ENCODE measurements at places on chromosomes 3 and 15.

- DNase-seq, result no peak
Observed at GRCh38 chr3:26029321-26029720, 239.4 kb downstream of the OXSM start.

DNA sequence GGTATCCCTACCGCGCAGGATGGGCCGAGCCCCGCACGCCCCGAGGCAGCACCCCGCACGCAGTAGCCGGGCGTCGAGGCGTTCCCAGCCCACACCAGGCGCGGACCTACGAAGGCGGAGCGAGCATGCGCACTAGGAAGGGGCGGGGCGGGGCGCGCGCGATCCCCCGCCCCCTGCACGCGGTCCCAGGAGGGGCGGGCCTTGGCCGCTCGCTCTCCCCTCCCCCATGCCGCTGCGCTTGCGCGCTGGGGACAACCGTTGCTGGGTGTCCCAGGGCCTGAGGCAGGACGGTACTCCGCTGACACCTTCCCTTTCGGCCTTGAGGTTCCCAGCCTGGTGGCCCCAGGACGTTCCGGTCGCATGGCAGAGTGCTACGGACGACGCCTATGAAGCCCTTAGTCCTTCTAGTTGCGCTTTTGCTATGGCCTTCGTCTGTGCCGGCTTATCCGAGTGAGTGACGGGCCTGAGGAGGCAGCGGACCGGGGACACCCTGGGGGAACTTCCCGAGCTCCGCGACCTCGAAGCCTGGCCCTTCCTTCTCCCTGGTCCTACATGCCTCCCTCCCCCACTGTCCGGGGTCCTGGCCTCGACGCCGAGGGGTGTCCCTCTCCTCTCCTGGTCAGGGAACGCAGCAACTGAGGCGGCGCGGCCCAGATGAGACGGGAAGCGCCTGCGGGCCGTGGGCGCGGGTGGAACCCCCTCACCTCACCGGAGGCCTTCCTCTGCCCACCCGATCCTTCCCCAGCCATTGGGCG lies at the start of gene SPESP1:
Gene SPESP1, plus strand, starts transcription at position 258 of the 755 bp plus-strand sequence. Its CDS starts 129 bp downstream, at position 387.
- no peak for DNase-seq

- DNase-seq, result no peak
Observed at GRCh38 chr3:37290551-37290950, 116.2 kb upstream of the LRRFIP2 start.

DNA sequence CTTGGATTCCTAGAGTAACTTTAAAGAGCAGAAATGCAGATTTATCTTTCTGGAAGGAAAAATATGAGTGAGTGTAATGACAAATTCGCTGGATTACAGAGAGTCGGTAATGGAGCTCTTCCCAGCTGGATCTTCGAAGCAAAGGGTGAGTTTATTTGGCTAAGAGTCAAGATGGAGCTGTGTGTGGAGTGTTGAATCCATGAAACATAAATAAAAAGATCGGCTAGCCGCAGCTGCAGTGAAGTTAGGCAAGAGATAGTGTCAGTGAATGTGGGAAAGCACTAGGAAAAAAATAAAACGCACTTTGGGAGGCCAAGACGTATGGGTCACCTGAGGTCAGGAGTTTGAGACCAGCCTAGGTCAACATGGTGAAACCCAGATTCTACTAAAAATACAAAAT lies 10.3 kb downstream of the NAALADL2 start:
- no peak for DNase-seq

GRCh38 chr3:115098354-115099073 lies 48.6 kb downstream of the ZBTB20 start:
- no peak for DNase-seq

DNA sequence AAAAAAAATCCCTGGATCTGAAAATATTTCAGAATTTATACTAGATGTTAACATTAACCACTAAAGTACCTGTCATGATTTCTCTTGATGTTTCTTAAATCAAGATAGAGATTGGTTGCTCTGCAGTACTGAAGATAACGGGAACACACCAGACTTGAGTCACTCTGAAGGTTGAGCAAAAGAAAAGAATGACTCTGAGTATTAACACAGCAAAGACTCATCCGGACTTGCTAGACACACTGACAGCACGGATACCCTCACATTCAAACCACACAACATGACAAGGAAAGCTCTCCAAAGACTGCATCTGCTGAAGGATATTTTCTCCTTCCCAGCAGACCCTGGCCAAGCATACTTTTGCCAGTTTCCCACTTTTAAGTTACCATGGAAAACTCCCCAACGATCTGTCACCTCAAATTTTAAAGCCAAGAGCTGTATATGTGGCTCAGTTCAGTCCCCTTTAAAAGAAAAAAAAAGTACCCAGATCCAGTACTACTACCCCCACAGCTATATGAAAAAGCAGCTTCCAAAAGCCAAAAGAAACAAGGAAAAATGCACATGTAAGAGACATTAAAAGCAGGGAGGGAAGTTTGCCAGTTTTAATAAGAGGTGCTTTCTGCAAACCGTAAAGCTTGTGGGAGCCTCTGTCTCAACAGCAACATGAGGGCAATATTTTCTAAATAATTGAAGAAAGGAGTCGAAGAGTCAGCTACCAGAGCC lies 8.3 kb downstream of the EOGT start:
- DNase-seq, result no peak

- DNase-seq, result no peak
Observed at GRCh38 chr3:42036483-42036823, 54.7 kb upstream of the TRAK1 start.

GRCh38 chr15:31169558-31169957 lies 68.0 kb upstream of the TRPM1 start:
- DNase-seq, result no peak

DNA sequence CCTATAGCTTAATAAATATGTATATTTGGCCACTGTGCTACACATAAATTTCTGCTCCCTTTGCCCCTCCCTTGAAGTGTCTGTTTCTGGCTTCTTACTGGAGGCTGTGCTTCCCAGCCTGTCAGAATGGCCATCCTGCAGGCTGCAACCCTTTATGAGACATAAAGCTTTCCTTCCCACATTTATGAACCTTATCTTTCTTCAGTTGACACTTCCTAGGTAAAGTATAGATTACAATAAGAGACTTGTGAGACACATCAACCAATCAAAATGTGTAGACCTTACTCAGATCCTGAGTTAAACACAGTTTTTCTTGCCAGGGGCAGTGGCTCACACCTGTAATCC lies 29.5 kb downstream of the SCN11A start:
- no peak for DNase-seq

DNA sequence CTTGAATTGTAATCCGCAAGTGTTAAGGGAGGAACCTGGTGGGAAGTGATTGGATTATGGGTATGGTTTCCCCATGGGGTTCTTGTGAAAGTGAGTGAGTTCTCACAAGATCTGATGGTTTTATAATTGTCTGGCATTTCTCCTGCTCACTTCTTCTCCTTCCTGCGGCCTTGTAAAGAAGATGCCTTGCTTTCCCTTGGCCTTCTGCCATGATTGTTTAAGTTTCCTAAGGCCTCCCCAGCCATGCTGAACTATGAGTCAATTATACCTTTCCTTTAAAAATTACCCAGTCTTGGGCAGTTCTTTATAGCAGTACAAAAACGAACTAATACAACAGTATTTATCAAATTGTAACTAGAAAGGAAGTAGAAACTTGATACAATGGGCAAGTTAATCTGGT lies 31.9 kb downstream of the IFT57 start:
- no peak for DNase-seq

DNA sequence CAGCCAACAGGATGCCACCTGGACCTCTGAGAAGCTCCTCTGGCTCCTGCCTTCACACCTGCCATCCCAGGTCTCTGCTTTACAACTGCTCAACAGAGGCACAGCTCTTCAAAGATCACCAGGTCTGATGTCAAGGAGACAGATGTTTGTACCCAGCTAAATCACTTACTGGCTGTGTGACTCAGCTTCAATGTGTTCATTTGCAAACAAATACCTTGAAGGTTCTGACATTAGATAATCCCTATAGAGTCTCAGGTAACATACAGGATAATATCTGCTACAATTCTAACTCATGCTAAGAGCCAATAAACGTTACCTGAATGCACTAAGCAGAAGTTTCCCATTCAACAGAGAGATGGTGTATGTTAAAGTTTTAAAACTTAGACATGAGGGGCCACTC lies 163.4 kb upstream of the IGF1R start:
- DNase-seq, result no peak

DNA sequence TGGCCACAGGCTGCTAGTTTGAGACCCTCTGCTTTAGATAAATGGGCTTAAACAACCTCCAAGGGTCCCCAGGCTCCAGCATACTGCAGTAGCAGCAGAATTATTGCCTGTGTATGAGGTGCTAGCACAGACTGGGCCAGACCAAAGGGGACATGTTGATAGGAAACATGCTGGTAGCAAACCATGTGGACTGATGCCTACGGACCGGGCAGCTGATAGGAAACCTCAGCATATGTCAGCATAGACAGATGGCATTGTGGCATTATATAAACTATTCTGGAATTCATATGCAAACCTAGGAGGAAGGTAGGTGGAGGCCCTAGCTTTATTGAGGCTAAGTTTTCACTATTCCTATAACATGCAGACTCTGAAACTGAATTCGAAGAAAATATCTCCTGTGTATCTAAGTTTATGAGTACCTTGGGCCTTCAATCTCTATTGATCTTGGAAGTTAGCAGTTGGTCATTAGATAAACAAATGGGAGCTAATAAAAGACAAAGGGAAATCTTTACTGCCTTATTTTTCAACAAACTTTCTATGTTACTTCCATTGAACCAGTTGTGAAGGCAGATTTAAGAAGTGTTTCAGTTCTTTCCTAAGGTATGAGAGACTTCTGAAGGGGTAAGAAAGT lies 1.7 kb upstream of the HGD start:
- DNase-seq, result no peak

- no peak for DNase-seq
Observed at GRCh38 chr15:29736012-29736743, 86.1 kb downstream of the TJP1 start.

- DNase-seq, result no peak
Observed at GRCh38 chr3:51908026-51908425, 4.9 kb upstream of the IQCF1 start.

DNA sequence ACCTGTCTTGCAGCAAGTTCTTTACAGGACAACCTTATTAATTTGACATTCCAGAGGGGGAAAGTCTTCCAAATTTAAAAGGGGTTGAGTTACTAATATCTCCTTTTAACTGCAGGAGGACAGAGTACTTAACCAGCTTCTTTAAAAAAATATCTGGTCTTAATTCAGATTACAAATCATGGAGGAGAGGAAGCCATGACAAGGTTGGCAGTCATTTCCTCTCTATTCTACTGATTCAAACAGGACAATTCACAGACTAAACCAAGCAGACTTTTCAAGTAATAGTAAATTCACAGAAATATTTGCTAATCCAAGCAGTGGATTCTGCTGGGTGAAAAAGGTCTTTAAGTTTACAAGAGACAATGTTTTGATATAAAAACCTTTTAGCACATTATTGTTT lies 185.3 kb downstream of the CFAP20DC start:
- DNase-seq, result no peak

DNA sequence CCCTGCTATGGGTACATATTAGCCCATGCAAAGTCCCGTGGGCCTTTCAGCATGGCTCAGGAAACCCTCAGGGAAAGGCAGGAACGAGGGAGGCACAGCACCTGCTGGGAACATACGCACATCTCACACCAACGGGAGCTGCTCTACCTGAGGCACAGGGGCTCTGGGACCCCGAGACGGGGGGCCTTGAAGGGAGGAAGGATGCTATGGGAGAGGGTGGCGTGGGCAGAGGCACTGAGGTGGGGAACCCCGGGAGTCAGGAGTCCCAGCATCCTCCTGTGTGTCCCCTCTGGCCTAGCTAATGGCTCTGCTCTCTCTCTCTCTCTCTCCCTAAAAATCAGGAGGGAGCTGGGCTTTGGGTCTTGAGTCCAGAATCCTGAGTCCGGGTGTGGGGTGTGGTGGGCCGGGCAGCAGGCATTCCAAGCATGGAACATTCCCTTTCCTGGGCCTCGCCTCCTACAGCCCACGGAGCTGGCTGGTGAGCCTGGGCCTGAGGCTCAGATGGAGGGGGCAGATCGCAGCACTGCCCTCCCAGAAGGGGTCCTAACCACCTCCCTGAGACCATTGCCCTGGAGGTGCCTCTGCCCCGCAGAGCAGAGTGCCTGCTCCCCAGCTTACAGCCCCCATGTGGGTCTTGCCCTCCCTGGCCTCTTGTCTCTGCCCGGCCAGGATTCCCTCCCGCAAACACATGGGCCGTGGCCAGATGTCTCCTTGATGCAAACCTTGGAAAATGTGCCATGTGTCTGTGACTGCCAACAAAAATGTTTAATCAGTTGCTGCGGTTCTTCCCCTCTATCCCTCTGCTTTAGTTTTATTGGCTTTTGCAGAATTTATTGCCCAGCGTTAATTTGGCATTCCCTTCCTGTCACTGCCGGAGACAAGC lies 101.6 kb downstream of the TMEM266 start:
- DNase-seq, result no peak

DNA sequence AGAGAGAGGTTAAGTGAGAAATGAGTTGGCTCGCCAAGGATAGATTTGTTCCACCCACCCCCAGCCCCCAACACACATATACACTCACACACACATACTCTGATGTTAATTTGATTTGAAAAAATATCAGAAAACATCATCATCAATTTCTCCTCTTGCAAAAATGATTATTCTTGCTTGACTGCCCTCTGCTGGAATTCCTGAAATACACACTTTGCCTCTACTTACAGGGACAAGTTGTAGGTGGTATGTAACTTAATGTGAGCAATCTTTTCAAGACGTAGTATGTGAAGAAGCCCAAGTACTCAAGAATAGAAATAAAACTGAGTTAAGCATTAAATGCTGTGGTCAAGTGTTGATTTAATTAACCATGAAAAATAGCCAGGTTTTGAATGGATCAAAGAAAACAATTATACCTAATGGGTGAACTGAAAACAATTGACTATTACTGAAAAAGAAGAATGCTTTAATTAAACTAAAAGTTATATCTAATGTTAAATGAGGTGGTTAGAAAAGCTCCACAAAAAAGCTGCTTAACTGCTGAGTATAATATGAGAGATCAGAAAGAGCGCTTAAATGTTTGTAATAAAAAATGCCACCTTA lies 46.6 kb upstream of the MDFIC2 start:
- no peak for DNase-seq

- no peak for DNase-seq
Observed at GRCh38 chr15:97791824-97792792, 168.4 kb upstream of the ARRDC4 start.

- DNase-seq, result peak; percentile 65
Observed at GRCh38 chr3:126108676-126109050, 24.7 kb upstream of the SLC41A3 start.

Data from mesenteric fat pad (tissue), 1 donor.